Adipose tissue (tissue), 3 donors: ENCODE measurements at places on chromosomes 16 and 17. TPM values are rescaled to one million over a fixed set of nuclear protein-coding genes. Genes with fewer than 3 reads are reported as not detected.

Gene SCNN1B
- polyA plus RNA-seq, result 2.2 TPM

Gene TBC1D3I
- polyA plus RNA-seq, result not detected

Gene HBA1
- 6.7 TPM for polyA plus RNA-seq

Gene C17orf78
- polyA plus RNA-seq, result not detected

Gene CDH1
- 2.0 TPM for polyA plus RNA-seq

Gene FBXO39
- polyA plus RNA-seq, result 0.10 TPM

Gene CSH1
- polyA plus RNA-seq, result not detected

Gene EFNB3
- polyA plus RNA-seq, result 0.54 TPM

Gene MLKL
- 15.0 TPM for polyA plus RNA-seq

Gene ZG16
- 0.22 TPM for polyA plus RNA-seq

Gene PERCC1
- polyA plus RNA-seq, result not detected
